Stimulated activated CD4-positive, alpha-beta T cell treated with anti-CD3 and anti-CD28 coated beads, Interleukin-4, amount 100 ng/mL, for 24 hours (primary cell): ENCODE measurements at places on chromosomes 1 and 21.
A peak's percentile ranks its signal among the peaks of the same experiment; 100 is the strongest.

DNA sequence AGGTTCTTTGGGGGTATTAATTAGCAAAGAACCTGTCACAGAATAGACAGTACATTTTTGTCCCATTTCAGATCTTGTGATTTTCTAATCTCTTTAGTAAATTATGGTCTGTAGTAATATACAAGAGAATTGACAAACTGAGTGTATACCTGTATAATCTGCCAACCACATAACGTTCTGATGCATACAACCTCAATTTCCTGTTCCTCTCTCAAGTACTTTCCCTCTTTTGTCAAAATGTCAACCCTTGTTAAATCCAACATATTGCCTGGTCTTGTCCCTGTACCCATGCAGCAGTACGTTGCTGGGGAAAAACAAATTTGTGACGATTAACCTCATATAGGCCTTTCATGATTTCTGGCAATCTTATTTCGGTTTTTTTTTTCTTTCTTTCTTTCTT lies 1.1 kb downstream of the ARV1 start:
- DNase-seq = no peak

DNA sequence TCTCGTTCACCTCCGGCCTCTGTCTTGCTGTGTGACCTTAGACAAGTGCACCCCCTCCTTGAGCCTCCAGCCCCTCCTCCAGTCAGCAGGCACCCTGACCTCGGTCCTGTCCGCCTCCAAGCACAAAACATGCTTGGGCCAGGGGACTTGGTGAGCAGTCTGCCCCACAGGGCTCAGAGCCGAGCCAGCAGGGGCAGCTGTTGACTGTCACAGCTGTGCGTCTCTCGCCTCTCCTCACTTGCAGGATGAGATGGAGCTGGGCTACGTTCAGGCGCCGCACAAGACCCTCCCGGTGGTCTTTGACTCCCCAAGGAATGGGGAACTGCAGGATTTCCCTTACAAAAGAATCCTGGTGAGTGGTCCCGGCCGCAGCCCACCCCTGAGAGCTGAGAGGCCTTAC lies 24.2 kb downstream of the PADI3 start:
- no peak for DNase-seq

GRCh38 chr1:197659171-197659570 lies 116.1 kb downstream of the DENND1B start:
- DNase-seq = no peak

DNA sequence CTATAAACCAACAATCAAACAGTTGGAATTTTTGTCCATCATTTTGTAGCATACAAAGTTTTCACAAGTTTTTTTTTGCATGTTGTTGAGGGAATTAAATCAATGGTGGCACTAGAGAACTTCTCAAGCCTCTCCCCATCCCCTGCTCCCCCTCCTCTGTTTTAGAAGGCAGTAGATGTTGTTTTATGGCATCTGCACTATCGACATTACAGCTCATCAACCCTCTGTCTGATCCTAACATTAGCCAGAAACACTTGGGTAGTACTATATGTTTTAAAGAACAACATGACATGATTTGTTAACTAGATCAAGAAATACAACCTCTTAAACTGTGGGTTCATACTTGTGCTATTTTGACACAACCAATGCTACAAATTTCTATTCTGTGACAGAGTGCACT lies 306.5 kb upstream of the NR5A2 start:
- DNase-seq = no peak

DNA sequence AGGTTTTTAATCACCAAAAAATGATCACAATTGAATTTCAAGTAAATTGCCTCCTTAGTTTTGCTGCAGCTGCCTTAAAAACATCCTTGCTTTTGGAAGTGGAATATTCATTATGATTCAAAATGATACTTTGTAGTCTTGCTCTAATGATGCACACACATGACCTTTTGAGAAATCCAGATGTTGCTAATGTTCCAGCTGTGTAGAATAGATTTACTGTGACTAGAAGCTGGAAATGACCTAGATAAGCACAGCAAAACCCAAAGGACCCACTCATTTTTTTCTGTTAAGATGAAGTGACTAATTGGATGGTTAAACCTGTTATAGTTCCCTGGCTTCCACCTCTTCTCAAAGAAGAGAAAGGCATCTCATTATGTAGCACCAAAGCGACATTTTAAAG lies 64.6 kb upstream of the RALGPS2 start:
- DNase-seq = no peak

- DNase-seq = no peak
Observed at GRCh38 chr1:66679140-66679539, 73.1 kb upstream of the DYNLT5 start.

- no peak for DNase-seq
Observed at GRCh38 chr21:22342889-22343288, 1344.7 kb downstream of the NCAM2 start.

DNA sequence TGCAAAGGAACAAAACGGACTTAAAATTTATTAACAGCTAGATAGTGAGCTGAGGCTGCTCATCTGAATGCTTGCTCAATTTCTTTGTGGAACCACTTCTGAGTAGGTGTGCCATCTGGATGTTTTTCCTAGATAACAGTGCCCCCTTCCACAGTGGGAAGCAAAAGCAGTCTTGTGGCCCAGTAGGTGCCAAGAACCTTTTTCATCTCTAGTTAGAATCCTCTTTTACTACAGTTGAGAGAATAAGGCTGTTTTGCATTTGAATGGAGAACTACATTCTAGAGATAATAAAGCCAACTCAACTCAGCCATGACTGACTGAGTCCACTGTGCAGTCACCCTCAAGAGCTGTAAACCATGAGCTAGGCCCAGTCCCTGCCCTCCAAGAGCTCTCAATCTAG lies 13.3 kb downstream of the F3 start:
- DNase-seq = no peak

DNA sequence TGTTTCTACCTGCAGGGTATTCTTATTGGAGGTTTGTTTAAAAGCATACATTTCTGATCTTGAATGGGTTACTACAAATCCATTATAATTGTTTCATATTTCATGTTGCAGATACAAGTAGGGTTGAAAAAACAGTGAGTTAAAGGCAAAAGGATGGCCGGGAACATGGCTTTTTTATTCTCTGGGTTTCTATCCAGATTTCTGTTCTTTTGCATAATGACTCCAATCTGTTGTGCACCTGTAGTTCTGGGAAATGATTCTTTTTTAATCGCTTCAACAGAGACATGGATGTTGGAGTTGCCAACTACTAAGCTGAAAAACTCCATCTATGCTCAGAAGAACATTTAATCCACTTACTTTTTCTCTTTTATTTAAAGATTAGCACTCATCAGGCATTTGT lies 2.7 kb upstream of the ADAMTS1 start:
- DNase-seq = no peak

- no peak for DNase-seq
Observed at GRCh38 chr21:14116080-14116481, 94.7 kb downstream of the LIPI start.

GRCh38 chr1:70063861-70064260 lies 141.5 kb downstream of the LRRC40 start:
- DNase-seq = no peak

DNA sequence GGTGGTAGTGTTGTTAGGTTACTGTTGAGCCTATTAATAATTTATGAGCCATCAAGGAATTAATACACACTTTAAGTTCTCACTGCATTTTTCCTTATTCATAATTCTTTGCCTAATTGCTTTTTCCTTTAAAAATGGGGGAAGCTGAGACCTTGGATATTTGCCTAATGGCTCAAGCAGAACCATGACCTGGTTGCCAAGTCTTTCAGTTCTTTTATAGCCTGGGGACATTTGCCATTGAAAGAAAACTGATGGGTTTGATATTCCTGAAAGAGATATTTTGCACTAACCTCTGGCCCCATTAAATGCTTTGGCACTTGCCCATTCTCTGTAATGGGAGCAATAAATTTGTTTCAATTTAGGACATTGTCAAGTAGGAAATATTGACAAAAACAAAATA lies 18.5 kb upstream of the LRRC53 start:
- no peak for DNase-seq

- DNase-seq = no peak
Observed at GRCh38 chr1:31742462-31743212, 21.5 kb downstream of the ADGRB2 start.

GRCh38 chr1:27755286-27755685 lies 17.7 kb upstream of the STX12 start:
- DNase-seq = no peak

- DNase-seq = peak; percentile 31
Observed at GRCh38 chr1:150995896-150996295, 10.8 kb downstream of the MINDY1 start.

- no peak for DNase-seq
Observed at GRCh38 chr21:36773117-36773516, 74.2 kb downstream of the SIM2 start.

- no peak for DNase-seq
Observed at GRCh38 chr1:179742717-179743678, at the start of gene FAM163A. Gene FAM163A (plus strand): TSS chr1:179743291. CDS start chr1:179813098, 69,807 bp downstream.

- no peak for DNase-seq
Observed at GRCh38 chr21:26470351-26471098, 102.6 kb downstream of the CYYR1 start.

GRCh38 chr1:185050823-185051451 lies 5.6 kb downstream of the RNF2 start:
- DNase-seq = no peak

- DNase-seq = no peak
Observed at GRCh38 chr21:35216996-35217395, 167.9 kb upstream of the RUNX1 start.

DNA sequence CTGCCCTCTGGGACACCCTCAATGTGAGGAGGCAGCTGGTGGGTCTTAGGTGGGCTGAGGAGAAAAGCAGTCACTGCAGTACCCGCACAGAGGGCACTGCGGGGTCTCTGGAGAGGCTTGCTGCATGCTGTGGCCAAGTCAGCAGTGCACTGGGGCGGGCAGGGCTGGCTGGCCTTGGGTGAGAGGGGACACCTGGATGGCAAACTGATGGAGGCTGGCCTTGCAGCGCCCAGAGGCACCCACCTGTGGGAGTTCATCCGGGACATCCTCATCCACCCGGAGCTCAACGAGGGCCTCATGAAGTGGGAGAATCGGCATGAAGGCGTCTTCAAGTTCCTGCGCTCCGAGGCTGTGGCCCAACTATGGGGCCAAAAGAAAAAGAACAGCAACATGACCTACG lies 3.2 kb downstream of the ELF3 start:
- no peak for DNase-seq
